Stimulated activated CD8-positive, alpha-beta memory T cell treated with anti-CD3 and anti-CD28 coated beads, Interleukin-4, amount 100 ng/mL, for 24 hours (primary cell): ENCODE measurements at places on chromosomes 1 and 21.

DNA sequence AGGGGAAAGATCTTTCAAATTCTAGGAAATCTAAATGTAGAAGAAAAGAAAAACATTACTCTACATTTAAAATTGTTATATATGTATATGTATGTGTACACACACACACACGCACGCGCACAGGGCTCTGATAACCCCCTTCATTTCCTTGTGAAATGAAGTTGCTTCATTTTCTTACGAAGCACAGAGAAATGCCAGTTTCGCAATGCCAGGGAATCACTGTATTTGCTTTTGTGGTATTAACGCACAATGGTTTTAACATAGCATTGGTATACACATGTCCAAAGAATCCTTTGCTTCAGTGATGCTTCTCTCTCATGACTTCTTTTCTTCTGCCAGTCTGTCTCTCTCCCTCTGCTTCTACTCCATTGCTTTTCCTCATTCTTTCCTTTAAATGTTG is 8.4 kb upstream of the DDAH1 start:
- no peak for DNase-seq

GRCh38 chr1:88655685-88656299 is 28.3 kb upstream of the PKN2 start:
- DNase-seq: no peak

DNA sequence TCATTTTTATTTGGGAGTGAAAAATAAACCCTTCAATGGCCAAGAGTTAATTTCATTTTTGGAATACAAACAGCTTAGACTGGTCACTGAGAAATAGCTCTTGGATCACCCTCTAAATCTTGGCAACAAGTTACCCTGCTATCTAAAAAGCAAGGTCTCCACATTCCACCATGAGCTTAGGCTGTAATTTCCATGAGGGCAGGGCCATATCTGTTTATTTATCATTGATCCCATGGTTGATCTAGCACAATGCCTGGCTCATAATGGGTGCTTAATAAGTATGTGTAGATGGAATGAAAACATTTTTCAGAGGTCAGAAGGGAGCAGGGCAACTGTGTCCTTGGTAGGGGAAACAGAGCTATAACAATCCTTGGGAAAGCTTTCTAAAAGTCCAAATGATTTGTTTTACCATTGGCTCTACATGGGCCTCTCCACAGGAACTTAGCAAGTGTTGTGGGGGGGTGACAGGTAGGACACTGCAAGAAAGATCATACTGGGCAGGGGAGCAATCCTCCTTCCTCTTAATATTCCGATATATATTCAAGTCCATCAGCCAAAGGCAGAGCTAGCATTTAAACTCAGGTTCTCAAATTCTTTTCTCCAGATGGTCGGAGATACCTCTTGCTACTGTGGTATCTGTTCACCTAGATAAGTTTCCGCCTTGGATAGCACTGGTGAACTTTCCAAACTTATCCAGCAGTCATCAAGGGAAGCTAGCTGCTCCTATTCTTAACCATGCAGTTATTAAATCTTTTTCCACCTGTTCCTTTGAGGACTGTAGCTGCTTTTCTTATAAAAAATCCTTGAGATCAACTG is 53.1 kb upstream of the PTCH2 start:
- DNase-seq: no peak

- no peak for DNase-seq
Observed at GRCh38 chr1:3329640-3330281, 124.7 kb upstream of the ARHGEF16 start.

GRCh38 chr1:65939636-65940035 is 146.9 kb downstream of the PDE4B start:
- no peak for DNase-seq

- no peak for DNase-seq
Observed at GRCh38 chr1:41766041-41766440, 152.7 kb downstream of the HIVEP3 start.
